ENCODE measurements at places on chromosomes 4 and X.
A peak's percentile ranks its signal among the peaks of the same experiment; 100 is the strongest.

DNA sequence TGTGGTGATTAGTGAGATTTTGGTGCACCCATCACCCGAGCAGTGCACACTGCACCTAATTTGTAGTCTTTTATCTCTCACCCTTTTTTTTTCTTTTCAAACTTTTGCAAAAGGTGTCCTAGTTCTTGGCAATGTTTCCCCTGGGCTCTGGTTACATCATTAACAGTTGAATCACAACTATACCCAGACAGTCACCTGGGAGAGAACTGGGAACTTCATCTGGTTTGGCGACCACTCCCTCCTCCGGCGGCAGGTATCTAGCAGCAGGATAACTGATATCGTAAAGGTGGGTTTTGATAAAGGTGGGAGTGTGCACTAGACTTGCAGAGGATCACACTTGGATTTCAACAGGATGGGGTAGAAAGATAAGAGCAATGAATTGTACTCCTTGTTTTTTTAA lies 140.5 kb downstream of the CHIC2 start:
- no peak for DNase-seq

DNA sequence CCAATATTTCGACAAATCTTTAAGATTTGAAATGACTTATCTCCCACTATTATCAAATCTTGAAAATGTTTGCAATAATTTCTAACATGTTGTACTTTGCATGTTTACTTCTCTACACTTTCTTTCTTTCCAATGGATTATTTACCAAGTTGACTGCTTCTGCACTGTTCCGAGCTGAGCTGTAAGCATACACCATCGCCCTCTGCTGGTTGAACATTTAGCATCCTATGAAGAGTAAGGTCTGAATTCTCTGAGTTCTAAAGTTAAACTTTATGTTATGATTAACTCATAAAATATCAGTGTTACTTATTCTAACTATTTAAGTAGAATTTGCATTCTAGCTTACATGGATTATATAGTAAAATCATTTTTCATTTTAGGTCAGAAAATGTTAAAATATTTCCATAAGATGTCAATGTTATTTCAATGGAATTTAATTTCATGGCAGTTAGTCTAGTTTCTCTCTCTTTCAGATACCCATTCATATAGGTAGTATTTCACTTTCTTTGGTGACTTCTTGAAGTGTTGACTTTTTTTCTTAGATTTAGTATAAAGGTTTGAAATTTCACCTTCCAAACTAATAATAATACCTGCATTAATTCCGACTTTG lies 137.4 kb downstream of the DKK2 start:
- DNase-seq = peak; percentile 19

DNA sequence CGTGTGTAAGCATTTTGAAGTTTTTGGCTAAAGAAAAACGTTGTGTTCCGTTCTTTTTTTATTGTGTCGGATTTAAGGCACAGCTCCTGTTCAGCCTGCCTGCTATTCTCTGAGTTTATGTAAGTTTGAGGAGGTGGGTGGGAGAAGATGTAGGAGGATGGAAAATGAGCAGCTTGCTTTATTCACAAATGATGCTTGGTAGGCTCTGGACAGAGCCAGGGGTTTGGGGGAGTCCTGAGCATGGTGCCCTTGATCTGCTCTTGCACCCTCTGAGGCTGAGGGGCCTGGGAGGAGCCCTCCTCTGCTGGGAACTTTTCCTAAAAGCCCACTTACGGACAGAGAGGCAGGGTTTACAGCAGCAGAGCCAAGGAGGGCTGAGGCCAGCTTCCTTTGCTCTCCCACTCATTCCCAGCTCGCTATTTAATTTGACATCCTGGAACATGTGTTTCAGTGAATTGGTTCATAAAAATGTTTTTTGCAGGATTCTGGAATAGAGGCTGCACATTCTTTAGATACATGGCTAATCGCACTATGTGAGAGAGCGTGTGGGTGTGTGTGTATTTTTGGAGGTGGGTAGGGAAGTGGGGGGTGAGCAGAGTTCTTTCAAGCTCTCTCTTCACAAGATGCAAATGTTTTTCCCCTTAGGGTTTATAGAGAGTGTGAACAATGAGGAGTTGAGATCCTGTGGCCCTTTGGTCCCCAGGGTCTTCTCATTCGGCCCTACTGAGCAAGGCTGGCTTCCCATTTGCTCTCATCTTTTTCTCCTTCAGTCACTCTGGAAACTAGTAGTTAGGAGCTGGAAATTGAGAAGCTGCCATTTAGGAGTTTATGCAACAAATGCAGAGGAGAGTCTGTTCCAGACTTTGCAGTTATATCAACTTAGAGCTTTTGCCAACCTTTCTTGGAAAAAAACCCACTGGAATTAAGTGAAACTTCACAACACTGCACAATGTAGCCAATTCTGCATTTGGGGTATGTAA lies 32.1 kb downstream of the TMEM131L start:
- DNase-seq = peak; percentile 57

GRCh38 chr4:685679-686412 lies 3.1 kb downstream of the SLC49A3 start:
- no peak for DNase-seq

DNA sequence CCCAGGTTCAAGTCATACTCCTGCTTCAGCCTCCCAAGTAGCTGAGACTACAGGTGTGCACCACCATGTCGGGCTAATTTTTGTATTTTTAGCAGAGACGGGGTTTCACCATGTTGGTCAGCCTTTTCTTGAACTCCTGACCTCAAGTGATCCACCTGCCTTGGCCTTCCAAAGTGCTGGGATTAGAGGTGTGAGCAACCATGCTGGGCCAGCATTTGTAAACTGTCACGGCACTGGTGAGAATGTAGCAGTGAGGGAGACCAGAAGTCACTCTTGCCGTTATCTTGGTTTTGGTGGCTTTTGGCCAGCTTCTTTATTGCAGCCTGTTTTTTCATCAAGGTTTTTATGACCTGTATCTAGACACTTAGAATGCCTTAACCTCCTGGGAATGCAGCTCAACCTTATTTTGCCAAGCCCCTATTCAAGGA lies 22.4 kb downstream of the PCDH18 start:
- no peak for DNase-seq

DNA sequence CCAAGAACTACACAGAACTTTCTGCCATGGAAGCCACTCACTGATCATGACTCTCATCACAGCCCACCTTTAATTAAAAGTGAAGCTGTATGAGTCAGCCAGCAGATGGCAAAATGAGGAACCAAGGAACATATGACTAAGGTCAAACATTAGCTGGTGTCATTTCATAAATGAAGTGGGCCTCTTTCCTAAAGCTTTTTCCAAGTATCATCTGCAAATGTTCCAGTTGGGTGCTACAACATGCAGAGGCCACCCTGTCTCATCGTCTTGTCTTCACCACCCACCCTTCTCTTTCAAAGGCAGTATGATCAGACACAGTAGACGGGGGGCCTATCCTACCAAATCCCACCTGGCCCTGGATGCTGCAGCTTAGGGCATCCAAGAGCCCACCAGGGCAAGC lies 9.2 kb upstream of the EOLA1 start:
- DNase-seq = no peak

Measured in GM04503 (cell line).